ENCODE measurements at places on chromosomes 11 and 22.

GRCh38 chr11:115808351-115808940 is 304.2 kb upstream of the CADM1 start:
- no peak for DNase-seq

DNA sequence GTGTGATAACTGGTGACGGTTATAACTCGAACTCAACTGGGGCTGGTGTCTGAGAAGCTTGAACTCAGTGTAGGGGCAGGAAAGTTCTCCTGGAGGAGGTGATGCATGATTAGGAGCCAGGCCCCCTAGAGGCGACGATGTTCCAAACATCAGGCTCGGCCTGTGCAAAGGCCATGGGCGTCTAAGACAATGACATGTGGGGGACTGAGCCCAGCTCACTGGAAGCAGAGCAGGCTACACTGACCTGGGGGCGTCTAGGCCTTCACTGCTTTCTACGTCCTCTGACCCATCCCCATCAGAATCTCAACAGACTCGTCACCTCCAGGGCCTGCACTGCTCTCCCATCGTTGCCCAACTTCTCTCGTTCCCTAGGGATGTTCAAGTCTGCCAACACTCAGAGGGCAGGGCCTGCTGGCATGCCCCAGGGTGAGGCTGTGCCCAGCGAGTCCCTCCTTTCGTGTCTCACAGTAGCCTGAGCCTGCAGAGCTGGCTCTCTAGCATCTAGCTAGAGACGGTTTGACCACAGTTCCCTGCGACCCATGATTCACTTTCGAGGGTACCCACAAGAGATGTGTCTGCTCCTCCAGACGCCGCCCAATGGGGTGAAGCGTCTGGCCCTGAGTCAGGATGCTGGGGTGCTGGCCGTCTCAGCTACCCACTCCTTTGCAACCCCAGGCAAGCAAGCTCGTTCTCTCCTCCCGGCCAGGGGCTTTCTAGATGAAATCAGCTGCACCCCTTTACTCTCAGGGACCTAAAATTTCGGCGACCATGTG is 1.1 kb upstream of the ATG16L2 start:
- DNase-seq: peak; percentile 59

- DNase-seq: no peak
These were observed 175.1 kb downstream of the CEP164 start for GRCh38 chr11:117502779-117503100.

DNA sequence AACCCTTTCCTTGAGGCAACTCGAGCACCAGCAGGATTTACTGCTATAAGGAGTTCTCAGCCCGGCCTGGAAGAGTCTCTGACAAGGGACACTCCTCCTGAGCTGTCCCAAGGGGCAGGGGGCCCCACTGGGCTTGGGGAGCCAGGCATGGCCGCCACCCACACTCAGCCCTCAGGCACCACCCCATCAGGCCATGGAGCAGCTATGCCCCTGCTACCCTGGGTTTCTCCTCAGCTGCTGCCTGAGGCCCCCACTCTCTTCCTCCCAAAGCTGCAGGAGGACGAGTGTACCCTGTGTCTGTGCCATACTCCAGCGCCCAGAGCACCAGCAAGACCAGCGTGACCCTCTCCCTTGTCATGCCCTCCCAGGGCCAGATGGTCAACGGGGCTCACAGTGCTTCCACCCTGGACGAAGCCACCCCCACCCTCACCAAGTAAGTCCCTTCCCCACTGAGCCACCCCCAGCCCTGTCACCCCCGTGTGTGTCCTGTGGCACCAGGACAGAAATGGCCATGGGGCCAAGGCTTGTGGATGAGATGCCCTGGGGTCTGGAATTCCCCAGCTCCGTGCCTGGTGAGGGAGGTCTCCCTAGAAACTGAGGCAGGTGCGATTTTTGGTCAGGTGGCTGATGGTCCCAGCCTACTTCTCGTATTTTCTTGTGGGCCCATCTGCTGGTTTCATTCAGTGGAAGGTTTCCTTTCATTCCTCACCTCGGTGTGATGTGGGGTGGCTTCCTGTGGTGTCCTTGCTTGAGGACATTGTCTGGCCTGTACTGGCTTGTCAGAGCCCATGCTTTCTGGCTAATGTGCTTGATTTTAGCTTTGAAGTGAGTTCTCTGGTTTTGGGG is 28.4 kb downstream of the TAB1 start:
- no peak for DNase-seq

DNA sequence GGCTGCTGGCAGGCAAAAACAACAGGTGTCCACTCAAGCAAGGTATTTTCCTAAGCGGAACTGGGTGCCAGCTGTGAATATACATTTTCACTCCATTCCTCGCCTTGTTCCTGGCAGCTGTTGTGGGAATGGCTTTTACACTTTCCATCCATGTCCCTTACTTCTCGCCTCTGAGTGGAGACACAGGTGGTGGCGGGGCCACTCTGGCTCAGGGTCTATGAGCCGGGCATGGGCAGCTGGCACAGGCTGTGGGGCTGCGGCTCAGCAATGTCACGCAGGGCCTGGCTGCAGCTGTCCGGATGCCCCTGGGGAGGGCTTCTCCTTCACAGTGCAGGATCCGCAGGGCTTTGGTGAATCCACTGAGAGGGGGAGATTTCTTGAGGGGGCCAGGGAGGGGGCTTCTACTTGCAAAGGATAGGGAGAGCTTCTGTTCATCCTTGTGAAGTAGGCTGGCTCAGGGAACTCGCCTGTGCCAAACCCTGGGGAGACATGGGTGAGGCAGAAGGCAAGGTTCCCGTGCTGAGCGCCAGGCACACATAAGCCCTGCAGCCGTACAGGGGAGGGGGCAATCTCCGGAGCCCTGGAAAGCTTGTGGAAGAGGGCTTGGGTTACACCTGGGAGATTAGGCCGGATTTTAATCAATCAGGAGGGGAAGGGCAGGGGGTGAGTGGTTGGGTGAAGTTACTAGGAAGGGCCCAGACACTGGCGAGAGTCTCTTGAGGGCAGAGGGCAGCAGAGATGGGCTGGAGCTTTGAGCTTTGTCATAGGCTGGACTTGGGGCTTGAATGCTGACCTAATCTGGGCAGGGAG is 45.7 kb downstream of the KCNQ1OT1 start:
- no peak for DNase-seq

GRCh38 chr11:111684251-111684650 is 81.9 kb downstream of the PPP2R1B start:
- DNase-seq: no peak

DNA sequence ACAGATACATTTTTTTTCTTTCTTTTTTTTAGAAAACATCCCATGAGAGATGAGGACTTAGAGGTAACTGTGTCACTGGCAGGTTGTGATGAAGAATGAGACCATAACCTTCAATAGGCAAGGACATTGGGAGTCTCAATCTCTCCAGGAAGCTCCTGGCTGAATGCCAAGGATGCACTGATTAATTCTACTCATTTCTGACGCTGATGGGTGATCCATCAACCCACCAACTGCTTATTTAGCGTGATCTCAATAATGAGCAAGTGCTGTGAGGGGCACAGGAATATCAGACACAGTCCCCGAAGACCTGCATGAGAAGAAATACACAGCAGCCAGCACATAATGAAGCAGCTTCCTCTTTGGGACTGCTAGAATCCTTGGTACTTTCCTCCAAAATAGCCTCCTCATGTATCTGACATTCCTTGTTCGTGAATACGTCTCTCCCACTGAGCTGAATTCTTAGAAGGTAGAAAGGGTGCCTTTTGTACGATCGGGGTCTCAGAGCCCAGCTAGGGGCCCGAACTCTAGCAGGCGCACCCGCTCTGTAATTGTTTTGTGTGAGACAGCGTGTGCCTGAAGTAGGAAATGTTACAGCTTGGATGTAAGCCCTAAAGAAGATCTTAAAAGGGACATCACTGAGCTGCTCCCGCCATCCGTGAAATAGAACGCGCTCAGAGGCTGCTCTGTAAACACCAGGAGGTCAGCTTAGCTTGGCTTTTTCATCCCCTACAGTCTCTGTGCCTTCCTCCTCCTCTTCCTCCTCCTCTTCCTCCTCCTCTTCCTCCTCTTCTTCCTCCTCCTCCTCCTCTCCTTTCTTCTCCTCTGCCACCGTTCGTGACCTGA is 7.2 kb downstream of the CLMP start:
- DNase-seq: no peak

GRCh38 chr11:107834995-107835394 is 23.6 kb downstream of the SLC35F2 start:
- DNase-seq: no peak

DNA sequence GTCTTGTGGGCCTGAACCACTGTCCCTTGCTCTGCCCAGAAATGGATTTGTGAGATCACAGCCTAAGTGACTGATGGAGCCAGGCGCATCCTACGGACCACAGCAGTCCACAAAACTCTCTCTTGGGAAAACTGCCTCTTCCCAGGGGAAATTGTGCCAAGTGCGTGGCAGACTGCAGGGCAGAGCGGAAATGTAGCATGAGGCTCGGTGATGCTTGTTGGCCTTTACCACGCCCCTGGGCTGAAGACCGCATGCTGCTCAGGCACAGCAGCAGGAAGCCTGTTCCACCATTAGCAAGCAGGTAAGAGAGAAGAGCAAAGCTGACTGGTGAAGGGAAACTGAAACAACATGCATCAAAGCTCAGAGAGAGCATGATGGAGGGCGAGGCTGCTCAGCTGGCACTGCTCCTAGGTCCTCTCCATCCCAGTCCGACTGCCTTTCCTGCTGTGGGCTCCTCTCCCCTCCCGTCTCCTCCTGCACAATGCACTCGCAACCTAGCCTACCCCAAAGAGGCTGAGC is 26.5 kb upstream of the SCARF2 start:
- peak; percentile 26 for DNase-seq

GRCh38 chr22:50363166-50363802 is 20.2 kb downstream of the PPP6R2 start:
- DNase-seq: no peak

GRCh38 chr11:131999955-132000354 is 629.5 kb downstream of the NTM start:
- DNase-seq: no peak

DNA sequence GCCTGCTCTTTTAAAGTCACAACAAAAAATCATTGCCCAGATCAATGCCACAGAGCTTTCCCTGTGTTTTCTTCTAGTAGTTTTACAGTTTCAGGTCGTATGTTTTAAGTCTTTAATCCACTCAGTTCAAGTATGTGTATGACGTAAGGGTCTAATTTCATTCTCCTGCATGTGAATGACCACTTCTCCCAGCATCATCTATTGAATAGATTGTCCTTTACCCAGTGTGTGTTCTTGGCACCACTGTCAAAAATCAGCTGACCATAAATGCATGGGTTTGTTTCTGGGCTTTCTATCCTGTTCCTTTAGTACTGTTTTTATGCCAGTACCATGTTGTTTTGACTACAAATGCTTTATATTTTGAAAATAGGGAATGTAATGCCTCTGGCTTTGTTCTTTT is 28.1 kb downstream of the INTS4 start:
- DNase-seq: no peak

GRCh38 chr11:94831529-94831928 is 63.4 kb downstream of the AMOTL1 start:
- DNase-seq: no peak

DNA sequence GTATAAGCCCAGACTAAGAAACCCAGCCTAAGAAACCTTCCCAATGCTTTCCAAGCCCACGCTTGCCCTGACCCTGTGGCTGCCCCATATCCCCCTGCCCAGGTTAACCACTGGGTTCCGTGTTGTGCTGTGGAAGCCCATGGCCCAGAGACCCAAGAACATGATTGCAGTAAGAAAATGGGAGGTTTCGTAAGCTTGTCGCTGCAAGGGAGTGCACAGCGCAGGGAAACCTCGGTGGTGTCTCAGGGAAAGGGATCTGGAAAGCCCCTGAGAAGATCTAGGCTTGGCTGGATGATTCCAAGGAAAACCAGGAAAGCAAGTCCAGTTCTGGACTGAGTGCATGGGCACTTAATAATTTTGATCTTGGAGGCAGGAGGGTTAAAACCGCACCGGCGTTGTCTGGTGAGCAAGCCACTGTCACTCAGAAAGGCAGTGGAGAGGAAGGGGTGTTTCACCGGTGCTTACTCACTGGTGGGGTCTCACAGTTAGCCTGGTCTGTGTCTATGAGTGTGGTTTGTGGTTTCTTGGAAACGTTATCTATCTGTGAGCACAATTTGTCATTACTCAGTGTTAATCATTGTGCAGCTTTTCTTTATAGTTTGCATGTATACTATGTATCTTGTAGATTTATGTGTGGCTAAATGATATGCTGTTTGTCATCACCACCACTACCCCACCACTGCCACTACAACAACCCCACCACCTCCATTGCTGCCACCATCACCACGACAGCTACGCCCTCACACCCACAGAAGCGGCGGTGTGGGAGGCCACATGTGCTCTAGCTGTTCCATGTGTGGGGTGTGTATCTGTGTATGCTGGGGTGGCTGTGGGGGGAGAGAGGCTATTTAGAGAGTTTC is 53.3 kb upstream of the PRDM11 start:
- no peak for DNase-seq

- DNase-seq: no peak
These were observed 184.9 kb downstream of the TENM4 start for GRCh38 chr11:79255965-79256364.

DNA sequence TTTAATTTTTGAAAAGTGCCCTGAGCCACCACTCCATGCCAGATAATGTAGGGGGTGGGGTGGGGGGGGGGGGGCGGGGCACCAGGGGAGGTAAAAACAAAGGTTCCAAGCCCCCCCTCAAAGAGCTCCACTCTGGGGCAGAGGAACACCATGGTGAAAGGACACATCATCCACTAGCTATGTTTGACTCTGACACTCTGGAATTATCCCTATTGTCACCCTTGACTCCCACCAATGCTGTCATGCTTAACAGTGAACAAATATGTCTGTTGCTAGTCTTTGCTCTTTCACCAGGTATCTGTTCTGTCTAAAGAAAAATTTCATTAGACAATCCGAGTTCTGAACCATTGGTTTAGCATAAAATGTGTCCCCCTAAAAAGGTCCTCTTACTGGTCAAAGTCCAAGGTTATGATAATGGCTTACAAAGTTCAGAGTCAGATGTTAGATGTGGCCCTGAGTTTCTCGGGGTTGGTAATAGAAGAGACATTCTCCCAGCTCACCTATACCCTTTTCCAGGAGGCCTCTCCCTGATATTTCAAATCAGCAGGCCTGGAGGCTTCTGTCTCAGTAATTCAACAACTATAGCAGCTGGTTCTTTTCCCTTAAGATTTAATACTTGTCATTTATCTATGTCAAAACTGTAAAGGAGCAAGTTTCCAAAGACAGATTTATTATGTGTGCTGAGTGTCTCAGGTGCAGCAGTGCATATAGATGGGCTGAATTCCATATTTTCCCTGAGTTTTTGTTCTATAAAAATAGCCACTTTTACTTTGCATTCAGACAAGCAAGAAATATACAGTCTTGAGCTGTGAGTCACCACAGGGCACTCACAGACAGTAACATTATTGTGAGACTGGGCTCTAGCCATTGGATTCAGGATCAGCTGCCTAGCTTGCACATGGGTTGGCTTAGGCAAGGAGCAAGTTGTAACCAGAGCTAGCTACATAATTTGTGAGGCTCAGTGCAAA is 174.1 kb downstream of the CSNK2A3 start:
- DNase-seq: no peak
